Stimulated activated CD4-positive, alpha-beta T cell treated with anti-CD3 and anti-CD28 coated beads, Interleukin-12 subunit alpha, Interleukin-12 subunit beta, amount 100 ng/mL, for 24 hours (primary cell): ENCODE measurements at places on chromosomes 5 and 9.

DNA sequence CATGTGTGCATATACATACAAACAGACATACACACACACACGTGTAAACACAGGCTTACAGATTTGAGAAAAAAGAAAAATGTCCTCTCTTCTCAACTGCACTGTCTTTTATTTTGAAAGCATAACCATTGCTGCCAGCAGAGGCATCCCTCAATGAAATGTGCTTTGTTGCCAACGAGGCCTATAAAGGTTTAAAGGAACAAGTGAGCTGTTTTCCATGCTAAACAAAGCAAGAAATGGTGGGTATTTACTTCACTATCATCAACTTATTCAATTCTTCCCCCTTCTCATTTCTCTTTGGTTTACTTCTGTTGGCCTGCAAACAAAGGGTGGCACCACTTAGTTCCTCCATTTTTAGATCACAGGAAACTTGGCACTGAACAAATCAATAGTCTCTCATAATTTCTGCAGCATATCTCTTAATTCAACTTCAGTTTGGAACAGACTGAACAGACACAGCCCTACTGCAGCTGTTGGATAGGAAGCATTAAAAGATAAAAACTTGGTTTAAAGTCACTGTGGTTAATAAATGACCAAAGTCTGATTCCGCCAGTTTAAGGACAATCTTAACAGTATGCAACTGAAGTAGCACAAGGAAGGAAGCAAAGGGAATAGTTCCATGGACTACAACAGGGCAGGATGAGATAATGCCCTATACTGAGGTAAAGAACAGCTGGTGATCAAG, 21.7 kb downstream of the TTC33 start:
- DNase-seq: no peak

GRCh38 chr5:72206160-72206559, 98.9 kb downstream of the MAP1B start:
- no peak for DNase-seq

- DNase-seq: no peak
Measured at GRCh38 chr5:61230492-61230891, 68.2 kb upstream of the SMIM15 start.

GRCh38 chr5:93130624-93131490, 450.2 kb downstream of the NR2F1-AS1 start:
- DNase-seq: no peak

GRCh38 chr9:137147091-137147792, 8.3 kb downstream of the GRIN1 start:
- DNase-seq: no peak

DNA sequence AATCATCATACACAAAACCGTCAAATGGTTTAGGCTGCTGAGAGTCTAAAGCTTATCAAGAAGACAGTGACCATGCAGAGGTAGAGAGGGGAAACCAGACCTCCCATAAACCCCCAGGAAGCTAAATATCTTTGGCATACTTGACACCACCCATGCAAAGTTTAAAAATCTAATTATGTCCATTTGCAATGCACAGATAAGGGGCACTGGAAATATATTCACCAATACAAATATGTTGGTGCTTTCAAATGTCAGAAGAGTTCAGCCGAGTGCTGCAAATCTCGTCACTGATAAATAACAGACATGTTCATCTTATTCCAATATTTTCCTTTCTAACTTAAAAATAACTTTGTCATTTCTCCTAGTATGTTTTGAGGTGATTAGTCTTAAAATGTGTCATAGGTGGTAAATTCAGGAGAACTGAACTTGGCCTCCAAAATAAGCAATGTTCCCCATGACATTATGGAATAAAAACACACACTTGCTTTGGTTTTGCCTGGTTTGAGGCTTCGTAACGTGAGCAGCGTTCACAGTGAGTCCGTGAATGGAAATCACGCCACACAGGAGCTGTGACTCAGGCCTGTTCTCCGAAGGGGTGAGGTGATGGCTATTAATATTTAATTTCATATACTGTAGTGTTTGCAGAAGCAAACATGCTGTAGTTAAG, 182.2 kb downstream of the AOPEP start:
- no peak for DNase-seq

GRCh38 chr9:80146466-80146865, 574.7 kb downstream of the TLE4 start:
- no peak for DNase-seq

- DNase-seq: peak; percentile 9
Measured at GRCh38 chr9:6646293-6646636, 736 bp upstream of the GLDC start.

- DNase-seq: no peak
Measured at GRCh38 chr9:38018958-38019602, 49.9 kb downstream of the SHB start.

GRCh38 chr9:107316795-107317661, 33.9 kb downstream of the RAD23B start:
- no peak for DNase-seq

DNA sequence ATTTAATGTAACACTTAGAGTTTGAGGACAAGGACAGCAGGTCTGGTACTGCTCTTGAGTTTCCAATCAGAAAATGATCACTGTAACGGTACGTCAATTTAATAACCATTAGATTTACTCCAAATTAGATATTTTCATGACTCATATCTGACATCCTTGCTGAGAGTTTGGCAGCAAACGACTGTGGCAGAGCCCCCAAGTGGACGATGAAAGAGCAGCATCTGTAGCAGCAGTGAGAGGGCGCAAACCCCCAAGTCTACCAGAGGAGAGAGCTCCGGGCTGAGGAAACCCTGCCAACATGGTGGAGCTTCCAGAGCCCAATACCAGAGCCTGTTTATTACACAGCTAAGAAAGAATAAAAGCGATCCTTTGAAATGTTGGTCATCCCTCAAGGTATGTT, 73.2 kb upstream of the EPB41L4A start:
- DNase-seq: no peak

GRCh38 chr9:127347831-127348776, 48.9 kb upstream of the SLC2A8 start:
- no peak for DNase-seq

DNA sequence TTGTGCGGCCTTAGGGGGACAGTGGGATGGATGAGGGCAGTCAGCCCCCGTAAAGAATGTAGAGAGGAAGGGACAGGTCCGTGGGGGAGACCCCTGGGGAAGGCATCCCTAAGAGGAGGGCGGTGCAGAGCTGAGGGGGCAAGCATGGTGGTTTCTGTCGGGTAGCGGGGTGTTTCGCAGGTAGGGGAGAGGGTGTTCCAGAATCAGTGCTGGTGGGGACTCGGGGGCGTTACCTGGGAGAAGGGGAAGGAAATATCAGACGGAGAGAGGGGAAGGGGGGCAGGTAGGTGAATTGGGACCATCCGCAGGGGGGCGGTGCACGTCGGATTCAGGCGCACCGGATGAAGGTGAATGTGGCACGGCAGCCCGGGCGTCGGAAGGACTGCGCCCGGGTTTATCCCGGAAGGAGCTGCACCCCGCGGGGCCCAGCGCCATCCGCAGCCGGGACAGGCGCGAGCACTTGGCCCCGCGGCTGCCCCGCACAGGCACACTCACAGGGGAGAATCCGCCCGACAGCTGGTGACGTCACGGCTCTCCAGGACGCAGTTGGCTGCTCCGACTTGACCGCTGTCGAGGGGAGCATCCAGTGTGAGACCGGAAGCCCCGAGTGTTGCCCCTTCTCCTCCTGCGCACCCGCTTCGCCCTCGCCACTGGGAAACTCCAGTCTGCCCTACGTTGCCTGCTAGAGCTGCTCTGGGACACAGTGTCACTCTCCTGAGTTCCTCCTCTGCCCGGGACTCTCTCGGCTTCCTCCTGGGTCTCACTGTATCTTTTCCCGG, 1.3 kb downstream of the CD72 start:
- peak; percentile 25 for DNase-seq

- DNase-seq: no peak
Measured at GRCh38 chr9:35680331-35681105, 6.8 kb downstream of the CA9 start.

DNA sequence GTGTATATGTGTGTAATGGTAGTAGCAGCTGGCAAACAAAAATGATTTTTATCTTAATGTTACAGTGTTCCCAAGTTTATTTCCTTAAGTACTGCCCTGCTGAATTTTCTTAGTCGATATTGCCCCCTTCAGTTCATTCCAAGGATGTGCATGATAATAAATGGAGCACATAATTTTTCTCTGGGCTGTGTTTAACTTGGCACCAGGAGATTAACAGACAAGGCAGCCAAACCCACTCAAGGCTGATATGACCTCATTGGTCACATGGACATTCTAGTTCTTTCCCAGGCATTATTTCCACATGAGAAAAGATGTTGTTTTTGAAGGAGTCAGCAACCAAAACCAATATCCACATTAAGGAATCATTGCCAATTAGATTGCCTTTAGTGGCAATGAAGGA, 61.8 kb downstream of the COX7C start:
- DNase-seq: no peak

- no peak for DNase-seq
Measured at GRCh38 chr9:105711867-105712266, 17.5 kb downstream of the TMEM38B start.

DNA sequence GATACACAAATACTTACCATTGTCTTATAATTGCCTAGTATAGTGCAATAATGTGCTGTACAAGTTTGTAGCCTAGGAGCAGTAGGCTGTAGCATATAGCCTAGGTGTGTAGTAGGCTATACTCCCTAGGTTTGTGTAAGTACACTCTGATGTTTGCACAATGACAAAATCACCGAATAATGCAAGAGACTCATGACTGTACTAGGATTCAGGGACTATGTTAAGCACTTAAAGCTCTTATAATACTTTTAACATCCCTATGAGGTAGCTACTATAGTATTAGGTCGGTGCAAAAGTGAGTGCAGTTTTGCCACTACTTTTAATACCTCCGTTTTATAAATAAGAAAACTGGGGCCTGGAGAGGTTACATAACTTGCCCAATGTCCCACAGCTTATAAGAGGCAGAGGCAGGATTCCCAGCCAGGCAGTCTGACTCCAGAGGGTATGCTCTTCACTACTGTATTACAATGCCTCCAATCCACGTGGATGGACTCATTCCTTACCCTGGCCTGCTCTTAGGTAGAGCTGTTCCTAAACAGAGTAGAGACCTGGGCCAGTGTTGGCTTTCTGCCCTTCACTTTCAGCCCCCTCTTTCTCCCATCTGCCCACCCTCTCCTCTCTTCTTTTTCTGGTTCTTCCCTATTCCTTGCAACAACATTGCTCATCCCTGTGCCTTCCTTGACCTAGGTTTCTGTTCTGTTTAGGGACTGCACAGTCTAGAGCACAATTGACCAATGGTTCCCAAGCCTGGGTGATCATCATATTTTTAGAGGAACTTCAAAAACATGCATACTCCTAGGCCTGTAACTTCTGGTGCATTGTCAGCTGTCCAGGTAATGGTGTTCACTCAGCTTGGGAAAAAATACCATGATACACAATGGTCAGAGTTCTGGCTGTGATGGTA, 114.0 kb downstream of the CARTPT start:
- no peak for DNase-seq
